ENCODE measurements at places on chromosomes 5 and 9. TPM values are rescaled to one million over a fixed set of nuclear protein-coding genes. Genes with fewer than 3 reads are reported as not detected.

DNA sequence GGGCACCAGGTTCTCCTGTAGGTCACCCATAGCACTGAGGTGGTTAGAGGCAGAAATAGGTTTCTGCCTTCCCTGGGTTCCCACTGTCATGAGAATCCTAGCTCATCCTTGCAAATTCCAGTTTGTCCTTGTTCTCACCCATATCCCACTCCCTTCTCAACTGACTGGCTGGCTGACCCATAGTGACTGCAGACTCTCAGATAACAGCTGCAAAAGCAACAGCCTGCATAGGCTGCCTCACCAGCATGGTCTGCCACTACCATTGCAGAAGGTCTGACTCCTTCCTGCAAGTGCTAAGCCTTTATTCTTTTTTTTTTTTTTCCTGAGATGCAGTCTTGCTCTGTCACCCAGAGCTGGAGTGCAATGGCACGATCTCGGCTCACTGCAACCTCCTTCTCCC is 194.0 kb downstream of the SEMA6A start:
- no peak for DNase-seq

DNA sequence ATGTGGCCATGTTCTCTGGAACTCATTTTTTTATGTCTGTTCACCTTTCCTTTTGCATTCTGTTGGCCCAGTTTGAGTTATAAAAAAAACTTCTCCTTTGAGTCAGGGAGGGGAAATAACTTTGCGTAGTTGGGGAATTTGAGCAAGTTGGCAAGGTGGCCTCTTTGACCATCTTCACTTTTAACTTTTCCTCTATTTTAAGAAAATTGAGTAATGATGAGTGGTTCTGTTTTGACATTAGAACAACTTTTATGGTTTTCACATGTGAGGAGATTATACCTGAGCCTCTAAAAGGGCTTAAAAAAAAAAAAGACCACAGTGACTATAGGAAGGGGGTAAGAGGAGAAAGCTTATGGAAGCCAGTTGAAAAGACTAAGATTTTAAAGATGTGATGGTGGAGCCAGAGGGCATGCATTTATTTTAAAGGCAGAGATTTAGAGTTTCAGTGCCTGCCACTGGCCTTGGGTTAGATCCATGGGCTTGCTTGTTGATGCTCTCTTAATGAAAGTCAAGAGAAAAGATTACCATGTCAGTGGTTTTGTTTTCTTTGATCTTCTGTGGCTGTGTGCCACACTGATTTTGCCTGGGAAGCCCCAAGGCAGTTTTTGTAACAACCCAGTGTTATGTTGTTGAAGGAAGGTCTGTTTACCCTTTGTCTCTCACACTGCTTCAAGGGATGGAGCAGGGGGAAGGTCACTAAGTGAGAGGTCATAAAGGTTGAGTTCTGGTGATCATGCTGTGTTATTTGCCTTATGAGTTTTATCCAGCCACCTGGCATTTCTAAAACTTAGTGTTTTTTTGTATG is 219.7 kb upstream of the CD180 start:
- no peak for DNase-seq

GRCh38 chr5:88660947-88661805 is 221.8 kb downstream of the MEF2C start:
- DNase-seq = no peak

DNA sequence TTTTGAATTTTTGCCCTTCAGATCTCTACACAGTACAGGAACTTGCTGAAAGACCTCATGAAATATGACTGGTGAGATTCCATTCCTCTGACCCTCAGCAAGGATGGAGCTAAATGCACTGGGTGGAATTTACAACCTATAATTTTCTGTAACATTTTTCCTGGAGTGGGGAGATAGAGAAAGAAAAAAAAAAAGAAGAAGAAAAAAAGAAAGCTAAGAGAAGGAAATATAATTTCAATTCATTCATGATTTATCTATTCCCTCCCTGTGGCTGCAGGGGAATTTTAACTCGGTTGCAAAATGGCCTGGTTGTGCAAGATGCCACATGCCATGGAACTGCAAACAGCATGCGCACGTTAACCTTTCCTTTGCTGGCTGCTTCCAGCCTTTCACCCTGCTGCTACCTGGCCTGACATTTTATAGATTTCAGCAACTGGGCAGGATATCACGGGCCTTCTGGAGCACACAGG is 155.4 kb downstream of the FSTL4 start:
- DNase-seq = no peak

DNA sequence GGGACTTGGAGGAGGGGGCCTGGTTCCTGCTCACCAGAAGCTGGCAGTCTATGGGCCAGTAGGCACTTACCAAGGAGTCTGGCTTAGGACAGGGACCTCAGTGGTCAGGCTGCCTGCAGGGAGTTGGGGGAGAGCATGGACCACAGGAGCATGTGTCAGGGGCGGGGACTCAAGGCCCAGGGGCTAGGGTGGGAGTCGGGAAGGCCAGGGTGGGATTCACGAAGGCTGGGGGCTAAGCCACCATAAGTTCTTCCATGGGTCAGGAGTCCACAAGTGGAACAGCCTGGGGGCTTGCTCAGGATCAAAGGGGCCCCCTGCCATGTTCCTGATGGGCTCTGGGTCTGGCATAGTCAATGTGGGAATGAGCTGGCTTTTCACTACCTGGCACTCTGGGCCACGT is 11.5 kb upstream of the SLC25A48 start:
- no peak for DNase-seq

ASPN gene
- total RNA-seq = 7.4 TPM

DNA sequence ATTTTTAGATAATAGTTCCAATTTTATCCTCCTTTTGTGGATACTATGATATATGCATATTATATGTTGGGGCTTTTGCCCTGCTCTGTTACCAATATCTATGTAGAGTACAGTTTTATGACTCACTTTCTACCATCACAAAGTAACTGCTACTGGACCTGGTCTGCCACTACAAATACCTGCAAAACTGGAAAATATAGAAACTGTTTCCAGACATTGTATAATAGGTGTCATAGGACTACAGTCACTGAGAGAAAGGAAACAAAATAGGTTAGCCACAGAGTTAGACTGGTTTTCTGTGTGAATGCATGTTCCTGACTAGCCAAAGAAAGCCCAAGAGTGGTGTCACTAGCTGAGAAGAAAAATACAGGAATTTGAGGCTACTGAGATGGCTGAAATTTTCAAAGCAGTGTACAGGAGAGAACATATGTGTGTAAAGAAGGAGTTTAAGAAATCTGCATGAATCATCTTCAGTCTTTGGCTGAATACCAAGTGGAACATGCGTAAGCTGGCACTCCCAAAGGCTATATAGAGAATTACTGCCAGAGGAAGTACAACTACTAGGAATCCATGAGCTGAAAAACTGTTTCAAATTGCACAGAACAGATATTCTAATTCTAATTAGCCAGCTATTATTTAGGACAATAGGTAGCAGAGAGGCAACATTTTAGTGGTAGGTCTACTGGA is 29.0 kb upstream of the FAM174A start:
- DNase-seq = no peak

DNA sequence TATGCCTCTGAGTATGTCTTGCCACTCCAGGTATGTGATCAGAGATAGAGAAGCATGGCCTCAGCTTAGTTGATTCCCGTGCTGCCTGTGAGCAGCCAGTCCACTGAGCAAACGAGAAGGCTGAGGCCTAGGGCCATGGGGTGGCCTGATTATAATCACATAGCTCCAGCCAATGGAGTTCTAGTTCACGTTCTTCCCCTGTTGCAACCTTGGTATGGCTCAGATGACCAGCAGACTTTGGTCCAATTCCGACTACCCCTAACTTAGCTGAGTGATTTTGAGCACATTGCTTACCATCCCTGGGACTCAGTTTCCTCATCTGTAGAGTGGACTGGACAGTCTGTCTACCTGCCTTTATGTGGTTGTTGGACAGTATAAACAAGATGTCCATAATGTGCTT is 68.4 kb downstream of the PPARGC1B start:
- DNase-seq = no peak

PCDHA10 gene
- 0.04 TPM for total RNA-seq

GRCh38 chr5:153318556-153318955 is 171.9 kb upstream of the GRIA1 start:
- DNase-seq = no peak

AHRR gene
- 1.5 TPM for total RNA-seq

DNA sequence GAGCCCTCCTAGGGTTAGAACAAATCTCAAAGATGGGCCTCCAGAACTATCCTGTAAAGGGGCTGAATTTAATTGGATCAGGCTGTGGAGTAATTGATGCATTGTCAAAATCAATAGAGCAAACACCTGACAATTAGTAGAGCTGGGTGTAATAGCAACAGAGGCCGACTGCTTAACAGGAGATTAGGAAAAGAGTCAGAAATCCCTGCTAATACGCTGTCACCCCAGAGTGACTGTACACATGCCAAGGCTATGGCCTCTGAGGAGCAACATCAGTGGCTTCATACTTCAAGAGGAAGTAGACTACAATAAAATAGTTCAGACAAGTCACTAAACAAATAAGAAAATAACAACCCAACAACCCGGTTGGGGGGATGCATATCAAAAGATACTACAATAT is 18.7 kb upstream of the GRPEL2 start:
- no peak for DNase-seq

DNA sequence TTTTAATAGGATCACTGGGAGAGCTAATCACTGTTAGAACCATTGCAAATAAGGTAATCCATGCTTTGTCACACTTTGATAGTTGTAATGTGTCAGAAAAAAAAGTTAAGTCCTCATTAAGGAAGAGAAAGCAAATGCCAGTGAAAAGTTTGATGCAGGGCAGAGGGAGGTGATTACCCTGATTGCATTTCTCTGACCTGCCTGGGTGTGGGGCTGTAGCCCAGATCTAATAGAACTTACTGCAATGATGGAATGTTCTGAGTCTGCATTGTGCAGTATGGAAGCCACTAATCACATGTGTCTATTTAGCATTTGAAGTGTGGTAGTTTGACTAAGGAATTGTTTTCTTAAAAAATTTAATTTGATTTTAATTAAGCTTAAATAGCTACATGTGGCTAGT is 202.7 kb downstream of the ATP10B start:
- no peak for DNase-seq

EDIL3 gene
- 20.6 TPM for total RNA-seq

SLC45A2 gene
- total RNA-seq = not detected

GRCh38 chr5:55569513-55569865 is 34.7 kb upstream of the PLPP1 start:
- DNase-seq = no peak

AFAP1L1 gene
- total RNA-seq = 6.3 TPM

DNA sequence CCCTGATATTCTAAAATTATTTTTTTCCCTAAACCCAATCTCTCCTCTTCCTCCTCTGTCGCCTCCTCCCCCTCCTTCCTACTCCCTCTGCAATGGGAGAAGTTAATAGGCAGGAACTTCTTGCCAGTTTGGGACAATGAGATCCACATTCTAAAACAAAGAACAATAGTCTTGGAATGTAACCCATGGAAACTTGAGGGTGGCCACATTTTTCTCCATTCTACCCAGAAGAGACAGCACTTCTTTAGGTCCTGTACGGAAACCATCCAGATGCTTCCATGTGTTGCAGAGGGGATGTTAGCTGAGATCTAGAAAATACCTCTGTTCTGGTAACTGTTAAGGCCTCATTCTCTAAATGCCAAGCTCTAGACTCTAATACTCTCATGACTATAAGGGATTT is 10.0 kb downstream of the SPARC start:
- DNase-seq = no peak

DNA sequence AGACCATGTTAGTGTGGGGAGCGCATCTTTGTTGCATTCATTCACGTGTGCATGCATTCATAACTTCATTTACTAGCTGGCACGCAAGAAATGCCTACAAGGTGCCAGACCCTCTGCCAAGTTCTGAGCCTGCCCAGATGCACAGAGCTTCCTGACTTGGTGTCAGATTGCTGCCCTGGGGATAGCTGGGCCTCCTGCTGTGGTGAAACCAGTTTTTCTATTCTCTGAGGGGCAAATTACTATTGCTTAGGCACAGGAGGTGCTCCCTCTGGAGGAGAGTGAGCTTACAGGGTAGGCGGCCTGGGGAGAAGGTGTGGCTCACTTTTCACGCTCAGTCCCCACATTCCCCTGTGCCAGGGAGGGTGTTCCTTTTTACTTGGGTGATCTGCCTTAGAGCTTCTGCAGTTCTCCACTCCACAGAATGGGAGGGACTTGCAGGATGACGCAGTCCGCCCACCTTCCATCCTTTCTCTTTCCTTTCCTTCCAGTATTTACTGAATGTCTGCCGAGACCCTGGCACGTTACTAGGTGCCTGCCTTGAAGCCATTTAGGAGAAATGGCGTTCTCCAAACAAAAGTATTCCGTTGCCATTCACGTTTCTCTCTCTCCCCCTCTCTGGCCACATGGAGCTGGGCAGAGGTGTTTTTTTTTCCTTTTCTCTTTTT is 27.9 kb upstream of the CTNNA1 start:
- no peak for DNase-seq

- no peak for DNase-seq
These were observed 21.7 kb downstream of the SPAAR start for GRCh38 chr9:35930989-35931388.
